Femur (tissue), 1 donor: ENCODE measurements at places on chromosomes 7 and 10.

DNA sequence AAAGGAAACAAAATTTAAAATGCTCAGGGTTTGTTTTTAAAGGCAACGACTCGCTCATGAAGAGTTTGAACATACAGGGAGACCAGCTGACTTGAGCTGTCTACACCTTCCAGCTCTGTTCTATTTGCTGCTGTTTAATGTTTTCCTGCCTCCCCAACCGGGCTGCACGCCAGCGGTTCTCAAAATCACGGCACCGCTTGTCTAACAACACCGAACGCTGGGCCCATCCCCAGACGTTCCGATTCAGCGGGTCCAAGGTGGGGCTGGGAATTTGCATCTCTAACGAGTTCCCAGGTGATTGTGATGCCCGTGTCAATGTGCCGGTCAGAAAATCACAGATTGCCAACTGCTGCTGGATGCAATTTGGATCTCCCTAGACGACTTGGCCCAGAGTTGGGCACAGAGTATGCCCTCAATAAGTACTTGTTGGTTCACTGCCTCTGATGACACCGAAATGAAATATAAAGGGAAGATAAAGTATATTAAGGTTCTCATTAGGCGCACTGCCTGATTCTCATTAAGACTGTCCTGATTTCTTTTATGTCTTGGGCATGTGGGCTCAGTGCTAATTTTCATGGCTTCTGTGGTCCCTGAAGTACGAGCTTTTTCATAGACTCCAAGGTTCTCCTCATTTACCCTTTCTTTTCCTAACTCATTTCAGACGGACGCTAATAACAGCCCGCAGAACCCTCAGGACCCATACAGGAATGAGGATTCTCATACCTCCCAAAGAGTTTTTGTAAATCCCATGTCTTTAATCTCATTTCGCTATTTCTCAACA, 28.5 kb downstream of the CELF2 start:
- DNase-seq, result peak; percentile 41

DNA sequence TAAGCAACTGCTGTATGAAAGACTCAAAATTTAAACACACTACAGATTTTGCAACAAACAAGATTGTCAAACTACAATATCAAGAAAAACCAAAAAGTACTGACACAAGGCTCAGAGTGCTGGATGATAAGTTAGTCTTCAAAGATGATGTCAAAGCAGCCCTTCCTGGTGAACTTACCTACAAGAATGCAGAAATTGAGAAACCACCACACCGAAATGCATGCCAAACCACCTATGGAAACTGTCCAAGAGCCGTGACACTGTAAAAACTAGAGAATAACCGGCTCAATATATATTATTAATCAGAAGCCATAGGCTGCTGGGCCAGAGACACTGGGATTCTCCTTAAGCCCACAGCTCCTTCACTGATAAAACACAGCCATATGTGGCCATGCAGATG, 25.3 kb downstream of the DENND11 start:
- no peak for DNase-seq

- no peak for DNase-seq
These were observed 215.9 kb downstream of the CRPPA start for GRCh38 chr7:16205466-16205865.

DNA sequence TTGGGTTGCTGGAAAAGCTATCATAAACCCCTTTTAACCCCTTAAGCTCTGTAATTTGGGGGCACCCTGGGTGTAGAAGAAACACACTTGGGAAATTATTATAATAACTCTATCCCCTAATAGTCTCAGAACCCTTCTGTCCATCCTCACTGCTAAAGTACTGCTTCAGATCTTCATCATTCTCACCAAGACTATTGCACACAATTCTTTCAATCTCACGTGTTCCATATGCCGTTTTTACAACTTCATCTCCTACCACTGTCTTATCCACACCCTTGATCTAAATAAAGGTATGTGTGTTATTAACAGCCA, 15.8 kb downstream of the ANKRD22 start:
- no peak for DNase-seq

DNA sequence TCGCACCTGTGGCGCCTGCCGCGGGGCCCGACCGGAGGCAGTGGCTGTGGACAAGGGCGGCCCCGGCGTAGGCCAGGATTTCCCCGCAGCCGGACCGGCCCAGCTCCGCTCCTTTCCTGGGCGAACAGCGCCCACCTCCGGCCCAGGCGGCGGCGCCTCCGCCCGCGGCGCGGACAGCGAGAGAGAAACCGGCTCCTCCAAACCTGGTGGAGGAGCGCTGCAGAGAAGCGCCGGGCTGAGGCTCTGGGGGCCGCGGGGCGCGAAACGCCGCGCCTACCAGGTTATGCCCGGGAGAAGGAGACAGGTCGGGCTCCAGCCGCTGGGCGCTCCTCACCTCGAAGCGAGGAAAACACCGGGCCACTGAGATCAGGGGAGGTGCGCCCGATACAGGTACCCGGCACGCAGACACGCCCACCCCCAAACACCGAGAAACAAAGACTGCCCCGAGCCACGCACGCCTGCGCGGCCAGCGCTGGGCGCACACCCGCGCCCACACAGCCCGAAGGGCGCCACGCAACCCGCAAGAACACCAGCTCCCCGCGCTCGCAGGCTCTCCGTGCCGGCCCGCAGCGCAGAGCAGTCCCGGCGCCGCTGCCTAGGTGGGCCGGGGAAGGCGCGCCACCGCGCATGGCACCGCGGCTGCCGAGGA, 3.3 kb downstream of the GRID1 start:
- peak; percentile 51 for DNase-seq

GRCh38 chr10:15436696-15437095, 65.6 kb upstream of the FAM171A1 start:
- DNase-seq, result no peak

DNA sequence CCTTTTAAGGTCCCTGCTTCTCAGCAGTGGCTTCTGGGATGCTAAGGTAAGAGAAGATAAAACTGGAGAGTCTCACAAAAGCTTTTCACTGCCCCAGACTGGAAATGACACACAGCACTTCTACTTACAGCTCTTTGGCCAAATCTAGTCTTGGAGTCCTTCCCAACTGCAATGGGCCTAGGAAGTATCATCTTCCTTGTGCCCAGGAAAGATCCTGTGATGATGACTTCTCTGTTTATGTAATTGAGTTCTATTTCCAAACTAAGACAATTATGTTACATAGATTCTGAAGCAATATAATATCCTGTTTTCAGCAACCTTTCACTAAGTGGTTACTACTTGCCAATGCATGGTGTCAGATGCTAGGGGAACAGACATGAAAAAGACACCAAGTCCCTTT, 234.1 kb downstream of the PTEN start:
- no peak for DNase-seq

DNA sequence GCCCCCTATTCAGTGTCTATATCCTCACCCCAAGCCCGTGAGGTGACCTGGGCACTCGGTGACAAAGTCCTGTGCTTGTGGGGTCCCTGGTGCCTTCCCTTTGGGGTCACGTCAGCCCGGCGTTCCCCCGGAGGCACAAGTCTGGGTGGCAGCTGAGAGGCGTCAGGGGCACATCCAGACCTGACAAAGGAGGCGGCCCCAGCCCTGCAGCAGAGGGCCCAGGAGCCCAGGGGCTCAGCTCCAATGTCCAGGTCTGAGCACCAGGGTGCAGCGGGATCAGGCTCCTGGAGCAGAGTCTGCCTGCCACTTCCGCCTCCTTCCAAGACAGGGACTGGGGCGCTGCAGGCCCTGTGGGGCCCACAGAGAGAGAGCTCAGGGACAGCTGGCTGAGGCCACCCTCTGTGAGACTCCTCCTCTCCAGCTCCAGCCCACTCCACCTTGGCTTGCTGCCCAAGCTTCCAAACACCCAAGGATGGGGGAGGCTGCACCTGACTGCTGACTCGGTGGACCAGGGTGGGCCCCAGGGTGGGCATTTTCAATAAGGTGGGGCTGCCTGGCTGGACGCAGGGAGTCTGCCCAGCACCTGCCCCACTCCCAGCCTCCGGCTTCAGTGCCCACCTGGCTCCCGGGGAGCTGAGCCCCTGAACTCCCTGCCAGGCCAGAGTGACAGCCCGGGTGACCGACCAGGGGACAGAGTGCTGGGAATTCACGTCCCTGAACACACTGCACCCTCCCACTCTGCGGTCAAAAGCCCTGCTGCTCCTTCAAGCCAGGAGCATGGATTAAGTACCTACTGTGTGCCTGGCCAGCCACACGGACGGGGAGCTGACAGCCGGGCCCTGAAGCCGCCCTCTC, 1.0 kb upstream of the KNDC1 start:
- DNase-seq, result no peak

- no peak for DNase-seq
These were observed 91.0 kb downstream of the PAXIP1 start for GRCh38 chr7:154911862-154912455.

- no peak for DNase-seq
These were observed 89.4 kb downstream of the SORCS1 start for GRCh38 chr10:107075117-107075516.

DNA sequence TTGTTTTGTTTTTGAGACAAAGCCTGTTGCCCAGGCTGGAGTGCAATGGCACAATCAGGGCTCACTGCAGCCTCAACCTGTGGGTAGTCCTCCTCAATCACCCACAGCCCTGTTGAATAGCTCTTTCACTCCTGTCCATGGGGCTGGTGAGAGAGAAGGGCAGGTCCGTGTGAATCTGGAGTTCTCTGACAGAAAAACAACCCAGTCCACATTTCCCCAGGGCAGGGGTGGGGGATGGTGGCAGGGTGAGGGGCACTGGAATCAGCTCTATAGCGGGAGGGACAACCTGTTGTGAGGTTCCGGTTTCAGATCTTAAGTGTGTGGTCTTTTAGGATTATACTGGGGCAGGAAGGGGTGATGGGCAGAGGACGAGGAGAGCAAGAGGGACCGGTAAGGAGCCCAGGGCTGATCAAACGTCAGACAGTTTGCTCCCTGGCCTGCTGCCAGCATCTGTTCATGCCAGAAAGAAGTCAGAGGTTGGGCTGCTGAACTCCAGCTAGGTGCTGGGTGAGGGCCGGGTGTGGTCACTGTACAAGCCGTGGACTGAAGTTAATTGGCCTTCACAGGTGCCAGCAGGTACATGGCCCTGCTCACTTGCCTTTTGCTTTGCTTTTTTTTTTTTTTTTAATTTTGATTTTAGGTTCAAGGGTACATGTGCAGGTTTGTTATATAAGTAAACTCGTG, 33.2 kb upstream of the MKRN1 start:
- DNase-seq, result peak; percentile 56

DNA sequence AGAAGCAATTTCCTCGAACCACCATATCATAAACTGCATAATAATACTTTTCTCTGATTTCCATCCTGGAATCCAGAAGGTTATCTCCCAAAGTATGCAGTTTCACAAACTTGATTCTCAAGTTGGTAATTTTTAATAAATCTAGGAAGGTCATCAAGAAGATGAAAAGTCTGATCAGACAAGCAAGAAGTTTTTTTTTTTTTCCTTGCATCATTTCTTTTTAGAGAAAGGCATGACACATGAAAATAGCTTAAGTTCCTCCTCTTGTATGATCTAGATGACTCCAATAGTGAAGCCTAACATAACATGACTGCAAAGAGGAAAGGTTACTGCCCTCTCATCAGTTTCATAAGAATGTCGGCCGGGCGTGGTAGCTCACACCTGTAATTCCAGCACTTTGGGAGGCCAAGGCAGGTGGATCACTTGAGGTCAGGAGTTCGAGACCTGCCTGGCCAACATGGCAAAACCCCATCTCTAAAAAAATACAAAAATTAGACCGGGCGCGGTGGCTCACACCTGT, 22.2 kb downstream of the LAMB1 start:
- DNase-seq, result no peak

DNA sequence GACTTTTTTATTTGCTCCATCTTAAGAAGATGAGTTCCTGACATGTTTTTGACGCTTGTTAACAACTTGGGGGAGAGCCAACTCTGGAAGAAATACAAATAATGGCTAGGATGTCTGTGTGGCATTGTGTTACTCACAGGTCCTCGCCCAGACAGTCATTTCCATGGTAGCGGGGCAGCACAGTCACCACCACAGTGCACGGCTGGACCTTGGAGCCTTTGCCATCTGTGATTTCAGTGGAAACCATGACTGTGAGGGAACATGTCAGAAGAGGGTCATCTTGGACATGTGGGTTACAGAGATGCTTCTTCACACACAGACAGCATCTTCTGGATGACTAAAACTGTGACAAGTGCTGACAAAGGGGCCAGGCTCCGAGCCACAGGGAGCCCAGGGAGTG, 74.5 kb downstream of the PKD1L1 start:
- DNase-seq, result no peak

GRCh38 chr10:77359287-77359691, 278.3 kb downstream of the KCNMA1 start:
- no peak for DNase-seq

- peak; percentile 22 for DNase-seq
These were observed 32.6 kb upstream of the ORC5 start for GRCh38 chr7:104240401-104240800.

GRCh38 chr10:93462371-93462770, 19.8 kb downstream of the MYOF start:
- DNase-seq, result no peak

GRCh38 chr10:89904755-89905154, 203.4 kb downstream of the KIF20B start:
- DNase-seq, result no peak

DNA sequence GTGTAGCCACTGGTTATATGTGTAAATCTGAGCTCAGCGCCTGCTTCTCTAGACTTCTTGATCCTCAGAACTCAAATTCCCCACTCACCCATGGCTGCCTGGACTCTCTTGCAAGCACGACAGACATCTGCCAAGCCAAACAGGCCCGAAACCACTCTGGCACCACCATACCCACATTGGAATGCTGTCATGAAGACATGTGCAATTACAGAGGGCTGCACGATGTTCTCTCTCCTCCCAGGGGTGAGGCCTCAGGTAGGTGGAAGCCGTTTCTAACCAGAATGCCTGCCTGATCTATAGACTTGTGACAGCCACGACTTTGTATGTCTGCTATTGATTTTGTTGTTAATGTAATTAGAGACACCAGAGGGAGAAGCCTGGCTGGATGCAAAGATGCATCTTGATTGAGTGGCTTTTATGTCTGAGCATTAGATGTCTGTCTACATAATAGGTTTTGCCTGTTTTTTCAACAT, 4.0 kb downstream of the BAMBI start:
- peak; percentile 74 for DNase-seq

- DNase-seq, result peak; percentile 58
These were observed 47.0 kb downstream of the PTN start for GRCh38 chr7:137296576-137296975.

DNA sequence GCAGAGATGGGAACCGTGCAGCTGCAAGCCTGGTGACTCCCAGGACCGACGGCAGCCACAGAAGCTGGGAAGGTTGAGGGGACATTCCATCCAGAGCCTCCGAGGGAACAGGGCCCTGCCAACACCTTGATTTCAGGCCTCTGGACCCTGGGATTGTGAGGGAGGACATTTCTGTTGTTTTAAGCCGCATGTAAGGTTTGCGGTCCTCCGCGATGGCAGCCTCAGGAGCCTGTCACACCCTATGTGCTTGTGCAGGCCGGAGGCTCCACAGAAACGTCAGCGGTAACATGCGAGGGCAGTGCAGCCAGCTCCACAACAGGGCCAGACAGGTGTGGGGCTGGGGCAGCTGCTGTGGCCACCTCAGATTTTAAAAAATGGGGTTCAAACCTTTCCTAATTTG, 144.7 kb upstream of the SHH start:
- DNase-seq, result no peak

GRCh38 chr10:116669080-116669479, 48.3 kb downstream of the PNLIPRP2 start:
- DNase-seq, result no peak
